ENCODE measurements at places on chromosomes 5 and 9.
A peak's percentile ranks its signal among the peaks of the same experiment; 100 is the strongest.

GRCh38 chr5:86716121-86716520, 98.4 kb downstream of the COX7C start:
- DNase-seq = no peak

DNA sequence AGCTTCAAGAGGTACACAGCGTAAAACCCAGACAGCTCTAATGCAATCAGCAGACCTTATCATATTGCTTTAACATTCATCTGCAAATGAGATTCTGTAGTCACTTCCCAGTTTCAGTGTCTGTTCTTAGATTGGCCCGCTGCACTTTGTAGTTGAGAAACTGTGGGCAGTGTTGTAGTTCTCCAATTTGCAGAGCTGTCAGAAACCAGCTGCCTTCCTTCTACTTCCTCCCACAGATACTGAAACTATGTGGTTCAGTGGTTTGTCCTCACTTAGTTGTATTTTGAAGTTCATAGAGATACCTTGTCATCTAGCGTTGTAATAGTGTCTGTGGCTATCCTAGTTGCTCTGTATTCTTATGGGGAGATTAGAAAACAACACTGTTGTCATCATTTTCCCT, 39.6 kb upstream of the TRIM36 start:
- peak; percentile 11 for DNase-seq

DNA sequence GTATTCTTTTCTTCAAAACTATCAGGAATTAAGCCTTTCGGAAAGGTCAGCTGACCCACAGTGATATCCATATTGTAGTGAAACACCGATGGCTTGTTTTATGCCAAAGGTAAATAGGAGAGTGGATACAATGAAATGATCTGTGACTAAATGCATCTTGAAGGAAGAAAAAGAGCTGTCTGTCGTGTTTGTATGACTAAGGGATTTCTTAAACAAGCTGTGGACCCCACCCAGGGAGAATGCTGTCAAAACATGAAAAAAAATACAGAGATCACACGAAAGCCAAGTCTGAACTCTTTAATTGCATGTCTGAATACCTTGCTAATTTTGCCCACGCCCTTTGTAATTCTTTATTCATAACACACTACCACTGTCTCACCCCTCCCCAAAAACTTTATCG, 286.4 kb upstream of the WWC1 start:
- DNase-seq = no peak

- no peak for DNase-seq
These were observed 62.1 kb downstream of the SPRY4 start for GRCh38 chr5:142262683-142263082.

- no peak for DNase-seq
These were observed 152.7 kb downstream of the SNX18 start for GRCh38 chr5:54670281-54670680.

DNA sequence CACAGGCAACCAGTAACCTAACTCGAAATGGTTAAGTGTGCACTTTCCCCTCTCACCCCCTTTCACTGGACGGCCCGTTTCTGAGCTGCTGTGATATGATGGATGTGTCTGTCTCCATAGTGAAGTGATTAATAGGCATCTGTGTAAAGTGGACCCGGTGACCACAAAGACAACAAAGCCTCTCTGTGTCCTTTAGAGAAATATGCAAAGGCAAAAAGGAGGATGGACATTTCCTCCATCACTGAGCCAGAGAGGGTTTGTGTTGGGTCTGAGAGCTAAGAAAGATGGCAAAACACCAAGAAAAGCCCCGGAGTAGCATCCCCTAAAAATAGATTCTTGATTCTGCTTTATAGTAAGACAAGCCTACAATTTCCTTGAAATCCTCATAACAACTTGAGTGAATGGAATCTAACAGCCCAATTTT, 120.6 kb downstream of the SEMA6A start:
- no peak for DNase-seq

GRCh38 chr5:142872795-142873194, 102.6 kb downstream of the ARHGAP26 start:
- DNase-seq = no peak

DNA sequence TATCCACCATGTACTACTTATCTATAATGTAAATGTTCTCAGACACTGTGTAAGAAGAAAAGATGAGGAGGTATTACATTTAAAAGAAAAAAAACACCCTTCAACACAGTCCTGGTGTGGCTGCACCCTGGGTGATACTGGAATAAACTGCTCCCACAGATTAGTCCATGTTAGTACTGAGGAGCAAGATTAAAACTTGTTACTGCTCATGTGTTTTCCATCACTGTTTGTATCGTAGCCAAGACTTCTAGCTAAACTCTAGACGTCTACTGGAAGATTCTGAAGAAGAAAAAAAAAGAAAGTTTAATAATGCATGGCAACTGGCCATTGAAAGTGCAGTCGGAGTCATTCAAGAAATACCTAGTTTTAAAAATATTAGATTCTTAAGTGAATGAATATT, at the start of gene ASPN:
ASPN (minus strand) TSS at position 178 of the 400 bp plus-strand sequence.
- DNase-seq = peak; percentile 93

GRCh38 chr5:39547553-39548154, 122.9 kb upstream of the DAB2 start:
- peak; percentile 97 for DNase-seq

GRCh38 chr9:129121483-129121882, 10.3 kb downstream of the PTPA start:
- DNase-seq = peak; percentile 40

DNA sequence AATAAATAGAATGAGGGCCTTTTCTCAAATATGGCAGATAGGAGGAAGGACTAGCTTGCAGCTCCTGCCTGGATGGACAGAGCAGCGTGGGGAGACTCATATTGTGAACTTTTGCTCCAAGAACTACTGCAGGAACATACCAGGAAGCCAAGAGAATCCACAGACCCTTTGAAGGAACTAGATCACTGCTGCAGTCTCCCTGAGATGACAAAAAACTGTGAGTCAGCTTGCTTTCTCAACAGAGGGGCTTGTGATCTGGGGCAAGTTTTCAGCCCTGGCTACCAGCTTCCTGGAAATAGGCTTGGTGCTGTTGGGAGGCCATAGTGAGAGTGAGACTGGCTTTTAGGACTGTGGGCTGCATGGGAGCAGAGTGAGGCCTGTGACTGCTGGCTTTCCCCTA, 170.6 kb upstream of the TRIM32 start:
- no peak for DNase-seq

All from muscle of arm (tissue), 14 donors.